ENCODE measurements at places on chromosomes 5 and 9. TPM values are rescaled to one million over a fixed set of nuclear protein-coding genes. Genes with fewer than 3 reads are reported as not detected.

- H3K27ac ChIP-seq, result no peak overlapping the region
- peaks cover 5% of the 10 kb centered on the region for H3K36me3 ChIP-seq
- no peak overlapping the region for H3K4me3 ChIP-seq
- H3K4me1 ChIP-seq, result peaks cover 8% of the 10 kb centered on the region
- H3K27me3 ChIP-seq, result no peaks in the 10 kb centered on the region
- DNase-seq, result no peak
Measured at GRCh38 chr5:96506376-96506775, 73.3 kb upstream of the PCSK1 start.

GRCh38 chr5:41827792-41828191 is 42.4 kb downstream of the OXCT1 start:
- H3K36me3 ChIP-seq, result no peaks in the 10 kb centered on the region
- no peaks in the 10 kb centered on the region for H3K4me1 ChIP-seq
- H3K27me3 ChIP-seq, result no peaks in the 10 kb centered on the region
- no peak for DNase-seq

GRCh38 chr5:170286386-170286925 is 11.1 kb downstream of the LCP2 start:
- H3K4me1 ChIP-seq, result no peaks in the 10 kb centered on the region
- no peak overlapping the region for H3K4me3 ChIP-seq
- peaks cover 100% of the 10 kb centered on the region for H3K27me3 ChIP-seq
- DNase-seq, result no peak
- H3K36me3 ChIP-seq, result no peaks in the 10 kb centered on the region

GRCh38 chr9:91066042-91066415 is 264.4 kb downstream of the SYK start:
- H3K27ac ChIP-seq, result no peak overlapping the region
- peaks cover 14% of the 10 kb centered on the region for H3K4me1 ChIP-seq
- no peaks in the 10 kb centered on the region for H3K36me3 ChIP-seq
- H3K4me3 ChIP-seq, result no peak overlapping the region

GRCh38 chr5:53431665-53432064 is 48.8 kb upstream of the FST start:
- no peak for DNase-seq
- no peaks in the 10 kb centered on the region for H3K27me3 ChIP-seq

Gene ECSCR
- total RNA-seq, result not detected

Gene F2RL1
- total RNA-seq, result 122 TPM

GRCh38 chr9:104831681-104832080 is 67.8 kb downstream of the NIPSNAP3B start:
- H3K4me1 ChIP-seq, result peaks cover 26% of the 10 kb centered on the region
- no peaks in the 10 kb centered on the region for H3K36me3 ChIP-seq
- H3K27me3 ChIP-seq, result no peaks in the 10 kb centered on the region
- no peak for DNase-seq
- H3K4me3 ChIP-seq, result no peak overlapping the region

DNA sequence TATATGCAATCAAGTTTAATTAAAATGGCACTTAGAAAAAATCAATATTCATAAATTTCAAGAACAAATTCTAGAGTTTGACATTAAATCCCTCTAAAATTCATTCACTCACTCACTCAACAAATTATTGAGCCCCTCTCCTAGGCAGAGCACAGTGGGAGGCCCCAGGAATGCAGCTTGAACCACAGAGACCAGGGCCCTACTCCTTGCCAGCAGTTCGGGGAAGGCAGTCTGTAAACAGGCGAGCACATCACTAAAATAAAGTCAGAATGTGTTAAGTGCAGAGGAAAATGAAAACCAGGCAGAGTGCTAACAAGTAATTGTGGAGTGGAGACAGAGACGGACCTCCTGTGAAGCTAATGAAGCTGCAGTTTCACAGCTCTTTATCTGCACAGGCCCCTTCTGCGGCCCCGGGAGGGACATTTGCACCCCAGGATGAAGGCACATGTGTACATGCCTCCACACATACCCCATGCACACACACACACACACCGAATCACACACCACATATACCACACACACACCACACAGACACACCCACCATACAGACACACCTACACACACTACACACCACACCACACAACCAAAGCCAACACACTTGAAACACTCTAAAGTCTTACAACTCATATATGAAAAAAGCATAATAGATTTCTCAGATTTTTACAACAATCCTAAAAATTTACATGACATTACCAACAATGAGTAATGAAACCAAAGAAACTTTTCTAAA is 40.5 kb downstream of the BHMT start:
- H3K27ac ChIP-seq, result no peak overlapping the region
- no peaks in the 10 kb centered on the region for H3K4me1 ChIP-seq
- no peaks in the 10 kb centered on the region for H3K36me3 ChIP-seq
- H3K27me3 ChIP-seq, result no peaks in the 10 kb centered on the region

- no peaks in the 10 kb centered on the region for H3K36me3 ChIP-seq
- H3K4me3 ChIP-seq, result no peak overlapping the region
- no peaks in the 10 kb centered on the region for H3K27me3 ChIP-seq
- H3K27ac ChIP-seq, result no peak overlapping the region
- no peak for DNase-seq
- peaks cover 34% of the 10 kb centered on the region for H3K4me1 ChIP-seq
Measured at GRCh38 chr5:113232667-113233066, 202.1 kb downstream of the TSSK1B start.

Gene HEMGN
- not detected for total RNA-seq

Gene PCDHGB3
- 1.2 TPM for total RNA-seq

Gene CCDC127
- 7.8 TPM for total RNA-seq

DNA sequence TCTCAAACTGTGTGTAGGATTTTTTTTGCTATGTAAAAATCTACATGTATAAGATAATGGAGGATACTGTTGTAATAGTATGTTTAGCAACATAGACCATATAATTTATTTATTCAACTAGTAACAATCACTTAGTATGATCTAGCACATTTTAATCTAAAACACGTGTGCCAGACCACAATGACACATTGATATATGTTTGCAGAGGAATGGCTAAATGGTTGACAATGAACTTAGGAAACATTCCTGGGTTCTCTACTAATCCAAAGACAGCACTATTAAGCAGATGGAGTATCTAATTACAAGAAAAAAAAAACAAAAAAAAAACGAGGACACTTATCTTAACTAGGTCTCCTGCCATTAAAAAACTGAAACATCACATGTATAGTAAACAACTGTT is 261.7 kb upstream of the PAPPA start:
- H3K36me3 ChIP-seq, result no peaks in the 10 kb centered on the region
- no peak overlapping the region for H3K27ac ChIP-seq
- DNase-seq, result no peak
- no peaks in the 10 kb centered on the region for H3K4me1 ChIP-seq
- no peak overlapping the region for H3K4me3 ChIP-seq
- H3K27me3 ChIP-seq, result no peaks in the 10 kb centered on the region

- DNase-seq, result no peak
- H3K27ac ChIP-seq, result no peak overlapping the region
- H3K36me3 ChIP-seq, result no peaks in the 10 kb centered on the region
- no peaks in the 10 kb centered on the region for H3K4me1 ChIP-seq
Measured at GRCh38 chr5:75331095-75332090, 5.6 kb upstream of the HMGCR start.

- H3K4me1 ChIP-seq, result peaks cover 9% of the 10 kb centered on the region
- DNase-seq, result no peak
- peak overlapping the region; percentile 50 for H3K27ac ChIP-seq
- no peaks in the 10 kb centered on the region for H3K27me3 ChIP-seq
Measured at GRCh38 chr9:4738866-4739586, 2.0 kb downstream of the AK3 start.

- no peak overlapping the region for H3K4me3 ChIP-seq
- DNase-seq, result no peak
- H3K36me3 ChIP-seq, result no peaks in the 10 kb centered on the region
- H3K4me1 ChIP-seq, result no peaks in the 10 kb centered on the region
Measured at GRCh38 chr5:66647146-66647856, 51.1 kb downstream of the MAST4 start.

- no peak for DNase-seq
- peaks cover 21% of the 10 kb centered on the region for H3K4me1 ChIP-seq
- no peak overlapping the region for H3K4me3 ChIP-seq
- peak overlapping the region; percentile 8 for H3K27ac ChIP-seq
- H3K27me3 ChIP-seq, result no peaks in the 10 kb centered on the region
Measured at GRCh38 chr5:56129288-56129687, 103.8 kb downstream of the ANKRD55 start.

Gene ANKRD34B
- 0.29 TPM for total RNA-seq

GRCh38 chr5:96235008-96235910 is 197.8 kb downstream of the PCSK1 start:
- no peak overlapping the region for H3K27ac ChIP-seq
- H3K4me1 ChIP-seq, result no peaks in the 10 kb centered on the region
- H3K4me3 ChIP-seq, result no peak overlapping the region
- H3K36me3 ChIP-seq, result no peaks in the 10 kb centered on the region
- H3K27me3 ChIP-seq, result no peaks in the 10 kb centered on the region
- no peak for DNase-seq

Gene ADRA1B
- 10.9 TPM for total RNA-seq

GRCh38 chr5:115758356-115758755 is 58.1 kb downstream of the CDO1 start:
- H3K27ac ChIP-seq, result no peak overlapping the region
- H3K36me3 ChIP-seq, result no peaks in the 10 kb centered on the region
- no peak overlapping the region for H3K4me3 ChIP-seq
- H3K4me1 ChIP-seq, result no peaks in the 10 kb centered on the region
- no peaks in the 10 kb centered on the region for H3K27me3 ChIP-seq
- no peak for DNase-seq

DNA sequence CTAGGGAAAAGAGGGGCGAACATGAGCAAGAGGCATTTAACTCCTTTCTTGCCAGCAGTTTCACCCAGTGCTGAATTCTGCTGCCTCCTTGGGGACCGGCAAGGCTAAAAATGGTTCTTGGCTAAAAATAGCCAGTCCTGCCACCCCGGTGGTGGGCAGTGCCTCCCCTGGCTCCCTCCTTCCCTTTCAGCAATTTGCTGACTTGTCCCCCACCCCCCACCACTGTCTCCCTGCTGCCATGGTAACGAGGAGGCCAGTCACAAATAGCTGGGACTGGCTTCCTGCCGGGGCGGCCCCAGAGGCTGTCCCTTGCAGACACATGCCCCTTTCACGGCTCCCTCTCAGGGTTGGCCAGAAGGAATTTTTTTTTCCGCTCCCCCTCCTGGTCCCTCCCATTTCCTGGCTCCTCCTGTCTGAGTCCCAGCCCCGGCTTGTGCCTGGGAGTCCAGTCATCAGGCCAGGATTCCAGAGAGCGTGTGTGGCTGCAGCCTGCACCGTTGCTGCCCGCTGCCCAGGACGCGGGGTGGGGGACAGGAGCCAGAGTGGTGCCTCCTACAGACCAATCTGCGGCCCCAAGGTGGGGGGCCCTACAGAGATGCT is 130.3 kb downstream of the RGS3 start:
- no peak for DNase-seq
- H3K4me3 ChIP-seq, result no peak overlapping the region
- H3K27me3 ChIP-seq, result no peaks in the 10 kb centered on the region
- H3K36me3 ChIP-seq, result peaks cover 47% of the 10 kb centered on the region
- H3K27ac ChIP-seq, result peak overlapping the region; percentile 33

DNA sequence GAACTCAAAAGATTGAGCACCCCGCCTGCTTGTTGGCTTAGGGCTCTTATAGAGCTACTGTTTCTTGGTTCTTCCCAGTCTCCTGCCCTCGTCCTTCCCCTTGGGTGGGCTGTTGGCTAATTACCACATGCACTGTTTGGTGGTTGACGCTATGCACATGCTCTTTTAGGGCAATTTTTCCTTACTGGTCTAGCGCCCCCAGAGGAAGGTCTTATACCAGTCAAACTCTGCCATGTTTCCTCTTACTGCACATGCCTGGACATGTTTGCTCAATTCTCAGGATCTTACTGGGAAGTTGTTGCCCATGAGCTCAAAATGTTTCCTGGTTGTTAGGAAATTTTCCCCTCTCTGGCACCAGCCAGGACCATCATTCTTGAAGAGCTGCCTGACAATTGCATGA is 101.9 kb downstream of the SLC28A3 start:
- DNase-seq, result no peak
- H3K27me3 ChIP-seq, result no peaks in the 10 kb centered on the region
- H3K4me3 ChIP-seq, result no peak overlapping the region
- no peaks in the 10 kb centered on the region for H3K4me1 ChIP-seq

GRCh38 chr9:69605406-69605805 is 66.8 kb downstream of the APBA1 start:
- no peak overlapping the region for H3K4me3 ChIP-seq
- H3K27ac ChIP-seq, result no peak overlapping the region
- no peaks in the 10 kb centered on the region for H3K36me3 ChIP-seq
- DNase-seq, result no peak

Gene OBP2B
- total RNA-seq, result not detected

DNA sequence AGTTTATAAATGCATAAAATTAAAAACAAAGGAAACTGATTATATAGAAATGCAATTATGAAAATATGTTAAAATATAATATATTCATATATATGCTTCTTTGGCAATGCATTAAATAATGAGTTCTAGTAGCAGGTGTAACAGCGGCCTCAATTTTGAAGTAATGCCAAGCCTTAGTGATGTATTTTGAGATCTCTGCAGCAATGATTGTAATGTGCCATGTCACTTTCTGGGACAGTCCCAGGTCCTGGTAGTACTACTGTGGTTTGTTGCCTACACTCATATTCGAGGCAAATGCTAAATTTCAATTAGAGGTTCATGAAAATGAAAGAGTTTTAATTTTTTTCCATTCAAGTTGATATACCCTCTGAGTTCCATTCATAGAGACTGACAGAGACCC is 75.8 kb upstream of the ORM1 start:
- H3K4me3 ChIP-seq, result no peak overlapping the region
- no peaks in the 10 kb centered on the region for H3K36me3 ChIP-seq
- H3K4me1 ChIP-seq, result no peaks in the 10 kb centered on the region
- H3K27me3 ChIP-seq, result no peaks in the 10 kb centered on the region
- H3K27ac ChIP-seq, result no peak overlapping the region
- no peak for DNase-seq

Gene SLC6A19
- not detected for total RNA-seq
